ENCODE measurements at places on chromosomes 2 and 18.

GRCh38 chr18:39380186-39380725 lies 1814.7 kb upstream of the CELF4 start:
- DNase-seq, result no peak

GRCh38 chr2:238431-238830 lies 25.4 kb downstream of the SH3YL1 start:
- no peak for DNase-seq

GRCh38 chr2:105039559-105039958 lies 1.7 kb downstream of the MRPS9 start:
- no peak for DNase-seq

DNA sequence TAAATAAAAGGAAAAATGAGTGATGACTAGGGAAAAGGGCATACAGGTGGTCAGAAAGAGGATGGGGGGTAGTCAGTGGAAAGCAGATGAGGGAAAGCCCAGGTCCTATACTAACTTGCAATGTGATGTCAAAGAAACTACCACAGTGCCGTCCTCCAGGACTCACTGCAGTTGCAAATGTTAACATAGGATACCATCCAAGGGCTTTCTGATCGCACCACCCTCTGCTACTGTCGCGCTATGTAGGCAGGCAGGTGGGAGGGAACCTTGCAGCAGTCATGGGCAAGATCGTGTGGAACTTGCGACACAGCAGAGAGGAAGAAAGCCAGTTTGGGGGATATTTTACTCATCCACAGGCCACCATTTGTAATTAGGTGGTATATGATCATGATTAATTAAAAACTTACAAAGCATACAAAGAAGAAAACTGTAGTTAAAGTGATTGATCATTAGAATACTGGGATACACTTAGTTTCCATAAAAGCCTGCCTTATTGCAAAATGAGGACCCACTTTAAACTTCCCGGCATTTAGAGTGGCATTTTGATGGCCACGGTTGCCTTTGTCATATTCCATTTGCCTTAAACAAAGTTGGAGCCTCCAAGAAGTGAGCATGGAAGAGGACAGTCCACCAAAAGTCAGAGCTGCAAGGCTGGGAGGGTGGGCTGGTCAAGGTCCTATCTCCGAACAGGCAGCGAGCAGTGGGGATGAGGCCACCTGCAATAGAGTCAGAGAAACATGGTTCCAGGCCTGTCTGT lies 8.5 kb upstream of the ROCK2 start:
- DNase-seq, result no peak

- DNase-seq, result no peak
Observed at GRCh38 chr2:35978218-35978617, 377.4 kb upstream of the CRIM1 start.

DNA sequence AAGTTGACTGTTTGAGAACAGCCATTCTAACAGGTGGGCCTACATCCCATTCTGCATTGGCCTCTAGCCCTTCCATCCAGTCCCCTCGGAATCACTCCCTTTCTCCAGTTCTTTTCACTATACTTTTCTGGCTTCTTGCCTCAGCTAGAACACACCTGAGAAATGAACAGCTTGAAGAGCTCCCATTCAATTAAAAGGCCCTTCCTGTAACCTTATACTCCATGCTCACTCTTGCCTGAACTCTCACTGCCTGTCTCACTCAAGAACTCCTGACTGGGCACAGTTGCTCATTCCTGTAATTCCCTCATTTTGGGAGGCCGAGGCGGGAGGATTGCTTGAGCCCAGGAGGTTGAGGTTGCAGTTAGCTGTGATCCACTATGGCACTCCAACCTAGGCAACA lies 23.6 kb downstream of the CHRNA1 start:
- DNase-seq, result peak; percentile 26

- DNase-seq, result no peak
Observed at GRCh38 chr2:69241664-69242514, 145.1 kb downstream of the GFPT1 start.

- no peak for DNase-seq
Observed at GRCh38 chr2:11610624-11611242, 59.3 kb downstream of the NTSR2 start.

DNA sequence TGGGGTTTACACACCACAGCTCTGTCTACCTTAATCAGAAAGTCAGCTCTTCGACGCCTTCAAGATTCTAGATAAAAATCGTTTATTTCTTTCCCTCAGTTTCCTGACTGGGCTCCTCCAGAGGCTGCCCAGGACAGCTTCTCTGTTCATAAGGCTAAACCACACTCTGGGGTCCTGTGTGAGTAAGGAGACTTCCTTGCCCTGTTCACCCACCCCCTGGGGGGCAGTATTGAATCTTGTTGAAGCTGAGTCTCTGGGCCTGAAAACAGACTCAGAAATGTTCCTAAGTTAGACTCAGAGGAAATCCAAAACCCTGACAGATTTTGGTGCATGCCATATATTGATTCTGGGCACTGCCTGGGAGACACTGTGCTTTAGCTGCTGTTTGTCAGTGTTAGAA lies 43.0 kb downstream of the G6PC2 start:
- DNase-seq, result peak; percentile 8

DNA sequence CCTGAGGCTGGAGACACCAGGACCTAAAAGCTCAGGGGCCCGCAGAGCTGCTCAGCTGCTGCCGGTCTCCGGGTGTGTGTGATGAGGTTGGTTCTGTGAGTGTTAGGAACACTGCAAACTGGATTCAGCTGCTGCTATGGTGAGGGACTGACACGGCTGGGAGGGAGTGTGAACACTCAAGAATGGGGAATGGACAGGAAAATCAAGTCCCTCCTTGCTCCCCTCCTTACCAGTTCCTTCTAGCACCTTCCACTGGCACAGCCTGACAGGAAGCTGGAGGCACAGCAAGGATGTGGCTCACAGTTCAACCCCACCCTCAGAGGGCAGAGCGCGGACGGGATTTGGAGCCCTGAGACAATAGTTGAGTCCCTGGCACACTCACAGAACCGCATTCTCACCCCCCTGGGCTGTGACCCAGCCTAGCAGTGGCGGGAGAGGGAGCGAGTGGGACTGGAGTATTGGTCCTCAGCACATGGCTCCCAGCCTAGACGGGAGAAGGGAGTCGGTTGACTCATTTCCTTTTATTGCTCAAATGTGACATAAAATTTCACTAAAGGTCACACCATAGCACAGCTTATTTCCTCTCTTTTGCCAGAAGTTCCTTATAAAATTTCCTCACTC lies 42.5 kb downstream of the LRRC30 start:
- no peak for DNase-seq

DNA sequence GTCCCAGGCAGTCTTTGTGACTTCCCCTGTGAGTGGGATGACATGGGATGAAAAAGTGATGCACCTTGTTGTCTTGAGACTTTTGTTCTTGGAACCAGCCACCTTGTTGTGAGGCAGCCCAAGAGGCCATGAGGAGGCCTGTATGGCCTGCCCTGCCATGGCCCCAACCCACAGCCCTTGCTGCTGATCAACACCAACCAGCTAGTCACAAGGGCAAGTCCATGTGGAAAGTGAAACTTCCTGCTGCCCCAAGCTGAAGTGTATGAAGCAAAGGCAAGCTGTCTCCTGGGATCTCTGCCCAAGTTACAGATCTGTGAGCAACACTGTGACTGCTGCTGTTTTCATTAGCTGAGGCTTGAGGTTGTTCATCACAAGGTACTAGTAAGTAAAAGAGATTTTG lies 21.6 kb downstream of the TMEM18 start:
- no peak for DNase-seq

- DNase-seq, result peak; percentile 73
Observed at GRCh38 chr2:68463287-68463877, 3.7 kb downstream of the FBXO48 start.

GRCh38 chr2:74026687-74027241 lies 42.1 kb downstream of the TET3 start:
- no peak for DNase-seq

- DNase-seq, result no peak
Observed at GRCh38 chr2:124354466-124354865, 329.4 kb downstream of the CNTNAP5 start.

Data from DMS53 (cell line).